ENCODE measurements at places on chromosomes 16 and 17.

DNA sequence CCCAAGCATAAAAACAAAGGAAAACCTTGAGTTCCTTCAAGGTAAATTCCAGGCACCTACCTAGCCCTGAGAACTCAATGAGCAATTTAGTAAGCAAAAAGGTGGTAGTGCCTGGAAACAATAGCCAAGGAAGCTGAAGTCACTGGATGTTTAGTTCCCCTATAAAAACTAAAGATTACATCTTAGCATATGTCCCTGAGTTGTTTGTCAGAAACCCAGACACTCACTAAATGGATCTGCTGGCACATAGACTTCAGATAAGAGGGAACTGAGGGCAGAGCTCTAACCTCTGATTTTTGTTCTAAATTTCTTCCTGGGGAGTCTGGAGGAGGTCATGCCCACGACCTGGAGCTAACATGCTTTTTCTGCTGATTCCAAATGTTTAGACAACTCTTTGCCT is 532.8 kb upstream of the SALL1 start:
- no peak for DNase-seq

- no peak for DNase-seq
Observed at GRCh38 chr17:77036841-77037381, 103.9 kb upstream of the SEC14L1 start.

GRCh38 chr17:49035470-49036269 is 38.5 kb downstream of the IGF2BP1 start:
- DNase-seq: no peak

- no peak for DNase-seq
Observed at GRCh38 chr16:71201054-71201453, 29.5 kb downstream of the HYDIN start.
